ENCODE measurements at places on chromosomes 3 and 15.

DNA sequence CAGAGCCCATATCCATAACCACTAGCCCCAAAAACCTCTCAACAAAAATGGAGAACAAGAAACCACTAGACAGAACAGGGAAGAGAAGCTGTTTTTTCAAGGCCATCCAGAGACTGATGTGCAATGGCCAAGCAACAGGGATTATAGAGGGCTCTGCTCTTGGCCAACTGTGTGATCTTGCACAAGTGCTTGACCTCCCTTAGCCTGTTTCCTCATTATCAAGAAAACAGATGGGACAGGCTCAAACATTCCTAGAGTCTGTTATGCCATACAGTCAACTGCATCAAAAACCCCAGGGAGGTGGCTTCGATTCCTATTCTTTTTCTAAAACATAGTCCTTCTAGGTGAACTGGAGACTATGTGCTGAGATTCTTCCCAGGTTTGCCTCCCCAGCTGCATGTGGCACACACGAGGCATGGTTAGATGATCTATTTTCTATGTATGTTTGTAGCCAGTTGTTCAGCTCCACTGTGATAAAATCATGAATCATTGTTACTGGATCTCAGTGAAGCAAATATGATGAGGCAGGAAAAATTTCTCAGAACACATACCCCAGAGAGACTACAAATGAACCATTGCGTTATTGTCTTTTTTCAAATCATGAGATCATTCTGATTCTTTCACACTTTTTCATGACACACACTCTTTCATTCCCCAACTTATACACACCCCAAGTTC lies 132.9 kb upstream of the TGFBR2 start:
- DNase-seq, result no peak

- DNase-seq, result no peak
These were observed 210.6 kb upstream of the UMPS start for GRCh38 chr3:124519591-124520194.

GRCh38 chr15:90101969-90102890 lies at the start of gene IDH2:
Gene IDH2, minus strand, starts transcription at chr15:90102468. Its CDS starts 78 bp downstream, at chr15:90102390.
- DNase-seq, result peak; percentile 84

GRCh38 chr15:27490867-27491595 lies 520.0 kb downstream of the GABRG3 start:
- no peak for DNase-seq

DNA sequence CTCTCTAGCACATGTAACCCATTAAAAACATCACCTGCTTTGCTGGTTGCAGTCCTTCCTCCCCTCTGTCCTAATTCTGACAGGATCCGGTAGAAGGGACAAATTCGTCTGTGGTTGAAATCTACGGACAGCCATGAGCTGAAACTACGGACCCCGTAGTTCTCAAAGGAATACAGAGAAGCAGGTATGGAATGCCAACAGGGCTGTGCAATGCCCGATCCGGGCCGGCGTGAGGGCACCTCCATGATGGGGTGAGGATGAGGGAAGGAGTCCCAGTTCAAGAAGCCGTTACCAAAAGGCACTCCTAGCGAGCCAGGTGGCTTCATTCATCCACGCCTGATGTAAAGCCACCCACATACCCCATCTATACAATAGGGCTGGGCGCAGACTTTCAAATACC lies 160.0 kb upstream of the NSMCE3 start:
- DNase-seq, result no peak

DNA sequence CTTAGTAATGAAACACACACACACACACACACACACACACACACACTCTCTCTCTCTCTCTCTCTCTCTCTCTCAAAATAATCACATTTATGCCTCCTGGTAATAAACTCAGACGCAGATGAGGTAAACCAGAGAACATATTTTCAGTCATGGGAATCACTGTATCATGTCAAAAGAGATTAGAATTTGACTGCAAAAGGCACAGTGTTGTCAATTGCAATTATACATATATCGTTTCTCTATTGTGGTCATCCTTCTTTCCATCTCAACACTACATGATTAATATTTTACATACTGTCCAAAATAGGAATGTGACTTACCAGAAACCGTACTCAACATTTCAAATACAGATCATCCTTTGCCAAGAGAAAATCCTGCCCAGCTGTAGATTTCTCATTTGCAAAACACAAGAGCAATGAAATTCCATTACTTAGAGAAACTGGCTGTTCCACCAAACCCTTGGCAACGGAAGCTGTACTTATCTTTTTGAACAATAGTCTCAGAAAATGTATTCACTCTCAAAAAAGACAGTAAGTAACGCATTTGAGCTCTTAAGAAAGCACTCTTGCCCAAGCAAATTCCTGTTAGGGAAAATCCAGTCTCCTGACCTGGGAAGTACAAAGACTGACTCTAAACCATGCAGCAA lies 24.3 kb downstream of the PDZRN3 start:
- no peak for DNase-seq

- no peak for DNase-seq
These were observed 146.1 kb downstream of the SNRK start for GRCh38 chr3:43432462-43432861.

- no peak for DNase-seq
These were observed 68.6 kb upstream of the RPL35A start for GRCh38 chr3:197881270-197881969.

- no peak for DNase-seq
These were observed 23.8 kb downstream of the MTMR14 start for GRCh38 chr3:9673082-9673481.

DNA sequence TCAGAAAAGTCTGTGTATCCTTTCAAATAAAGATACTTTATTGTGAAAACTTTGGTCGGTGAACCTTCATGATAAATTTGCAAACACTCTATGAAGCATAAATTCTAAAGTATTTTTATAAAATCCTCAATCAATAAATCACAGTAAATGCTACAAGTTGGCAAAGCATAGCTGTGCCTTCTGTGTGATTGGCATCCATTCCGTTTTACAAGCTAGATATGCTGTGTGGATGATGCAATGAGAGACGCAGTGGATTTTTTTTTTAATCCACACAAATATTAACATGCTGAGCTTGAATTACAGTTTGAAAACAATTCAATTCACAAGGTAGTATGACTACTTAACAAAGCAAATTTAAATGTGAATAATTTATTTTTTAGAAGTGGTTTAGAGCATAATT lies 937.2 kb downstream of the ZPLD1 start:
- DNase-seq, result no peak

DNA sequence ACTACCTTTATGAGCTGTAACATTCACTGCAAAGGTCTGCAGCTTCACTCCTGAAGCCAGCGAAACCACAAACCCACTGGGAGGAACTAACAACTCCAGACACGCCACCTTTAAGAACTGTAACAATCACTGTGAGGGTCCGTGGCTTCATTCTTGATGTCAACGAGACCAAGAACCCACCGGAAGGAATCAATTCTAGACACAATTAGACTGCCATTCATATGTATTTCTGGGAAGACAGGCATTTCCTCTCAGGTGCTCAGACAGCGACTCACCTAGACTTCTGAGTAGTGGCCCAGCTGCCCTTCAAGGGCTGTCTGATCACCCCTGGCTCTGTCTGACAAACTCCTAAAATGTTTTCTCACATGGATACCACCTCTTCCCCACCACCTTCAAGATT lies 506.8 kb downstream of the PDCD6IP start:
- DNase-seq, result no peak

DNA sequence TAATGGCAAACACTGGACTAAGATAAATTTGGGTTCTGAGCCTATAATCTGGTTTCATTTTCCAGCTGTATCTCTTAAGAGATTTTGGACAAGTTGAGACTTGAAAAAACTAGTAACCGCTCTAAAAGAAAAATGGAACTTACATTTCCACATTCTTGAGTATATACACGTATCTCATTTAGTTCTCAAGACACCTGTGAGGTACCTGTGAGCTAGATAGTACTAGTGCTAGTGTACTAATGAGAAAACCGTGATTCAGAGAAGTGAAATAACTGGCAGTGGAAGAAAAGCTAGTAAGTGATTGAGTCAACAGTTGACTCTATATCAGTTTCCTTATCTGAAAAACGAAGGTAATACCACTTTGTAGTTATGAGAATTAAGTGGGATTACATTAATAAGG lies 62.2 kb upstream of the PAQR5 start:
- no peak for DNase-seq

DNA sequence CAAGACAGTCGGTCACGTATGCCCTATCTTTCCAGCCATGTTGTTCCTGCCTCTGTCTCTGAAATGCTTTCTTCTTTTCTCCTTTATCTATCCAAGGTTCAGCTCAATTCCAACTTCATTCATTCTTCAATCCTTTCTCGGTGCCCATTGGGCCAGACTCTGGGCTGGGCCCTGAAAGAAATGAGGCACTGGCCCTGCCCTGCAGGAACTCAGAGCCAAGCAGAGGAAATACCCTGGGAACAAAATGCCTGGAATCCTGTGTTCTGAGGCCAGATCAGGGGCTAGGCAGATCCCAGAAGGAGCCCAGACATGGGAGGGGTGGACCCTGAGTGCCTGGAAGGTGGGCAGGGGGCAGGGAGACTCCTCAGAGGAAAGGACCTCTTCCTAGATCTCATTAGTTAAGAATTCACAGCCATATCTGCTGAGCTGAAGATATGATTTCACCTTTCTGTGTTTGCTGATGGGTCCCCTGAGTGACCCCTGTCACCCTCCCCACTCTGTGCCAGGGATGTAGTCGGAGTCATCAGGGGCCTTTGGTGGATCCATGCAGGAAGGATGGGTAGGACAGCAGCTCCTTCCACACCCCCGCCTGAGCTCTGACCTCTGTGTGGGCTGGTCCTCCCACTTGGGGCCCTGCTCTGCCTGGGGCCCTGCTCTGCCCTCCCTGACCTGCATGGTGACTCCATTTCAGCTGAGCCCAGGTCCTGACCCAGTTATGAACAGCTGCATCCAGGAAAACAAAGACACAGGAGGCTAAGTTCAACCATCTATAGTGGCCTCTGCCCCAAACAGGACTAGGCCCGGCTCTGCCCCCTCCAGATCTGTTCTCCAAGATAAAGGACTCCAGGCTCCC lies 5.3 kb upstream of the DAPK2 start:
- no peak for DNase-seq

DNA sequence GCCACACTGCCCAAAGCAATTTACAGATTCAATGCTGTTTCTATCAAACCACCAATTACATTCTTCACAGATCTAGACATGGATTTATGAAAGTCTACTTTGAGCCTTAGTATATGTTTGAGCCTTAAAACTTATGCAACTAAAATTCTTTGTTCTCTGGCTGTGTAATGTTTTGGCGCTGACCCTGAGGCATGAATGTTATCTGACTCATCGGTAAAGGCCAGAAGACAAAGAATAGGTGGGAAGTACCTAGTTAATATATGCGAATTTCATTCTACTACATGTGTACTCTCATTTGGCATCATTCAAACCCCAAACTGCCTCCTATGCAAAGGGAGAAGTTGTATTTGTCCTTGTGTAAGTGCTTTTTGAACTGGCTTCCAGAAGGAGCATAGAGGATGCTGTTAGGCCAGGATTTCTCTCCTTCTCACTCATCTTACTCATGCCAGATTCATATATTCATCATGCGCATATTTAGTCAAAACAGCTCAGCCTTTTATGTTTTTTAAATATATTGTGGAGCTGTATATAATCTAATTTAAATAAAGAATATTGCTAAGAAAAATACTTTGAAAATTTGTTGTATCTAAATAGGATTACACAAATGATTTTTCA lies 204.2 kb downstream of the NFKBIZ start:
- DNase-seq, result peak; percentile 23

GRCh38 chr3:174767853-174768382 lies 91.2 kb upstream of the NAALADL2 start:
- no peak for DNase-seq

GRCh38 chr3:30471066-30471465 lies 135.3 kb upstream of the TGFBR2 start:
- DNase-seq, result no peak

Measured in stimulated activated CD4-positive, alpha-beta T cell treated with anti-CD3 and anti-CD28 coated beads, Interleukin-15, amount 100 ng/mL, for 24 hours (primary cell).